CD4-positive, alpha-beta T cell treated with Interferon gamma for 1 hour (primary cell): ENCODE measurements at places on chromosomes 6 and 20.

DNA sequence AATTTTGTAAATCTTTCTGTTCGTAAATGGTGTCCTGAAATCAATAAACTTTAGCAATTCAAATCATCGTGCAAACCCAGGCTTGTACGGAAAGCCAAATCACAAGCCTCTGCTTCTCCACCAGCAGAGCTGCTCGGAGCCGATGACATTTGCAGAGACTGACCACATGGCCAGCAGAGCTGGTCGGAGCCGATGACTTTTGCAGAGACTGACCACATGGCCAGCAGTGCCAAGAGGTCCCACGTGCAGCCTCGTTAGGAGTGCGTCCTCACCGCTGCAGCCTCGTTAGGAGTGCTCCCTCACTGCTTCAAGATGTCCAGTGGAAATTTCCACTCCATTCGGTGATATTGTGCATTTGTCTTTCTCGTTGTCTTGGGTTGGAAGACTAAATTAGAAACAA, 28.5 kb downstream of the SMOC2 start:
- no peak for DNase-seq

DNA sequence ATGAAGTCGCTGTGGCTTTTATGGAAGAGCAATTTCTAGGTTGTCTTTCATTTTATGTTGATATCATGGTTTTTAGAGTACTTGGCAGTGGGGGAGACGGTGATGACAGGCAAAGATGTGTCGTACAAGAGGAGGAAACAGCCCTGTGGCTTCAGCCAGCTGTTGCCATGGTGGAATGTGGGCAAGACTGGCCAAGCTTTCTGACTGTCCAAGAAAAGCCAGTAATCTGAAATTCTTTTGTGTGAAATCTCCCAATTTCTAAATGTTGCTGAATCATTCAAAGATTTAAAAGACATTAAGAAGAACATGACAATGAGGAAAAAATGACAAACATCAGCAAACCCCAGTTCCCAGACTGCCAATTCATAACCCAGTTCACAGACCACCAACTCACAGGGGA, 23.1 kb downstream of the PFDN4 start:
- no peak for DNase-seq

- no peak for DNase-seq
Observed at GRCh38 chr20:61809006-61809770, 256.5 kb downstream of the TAF4 start.

DNA sequence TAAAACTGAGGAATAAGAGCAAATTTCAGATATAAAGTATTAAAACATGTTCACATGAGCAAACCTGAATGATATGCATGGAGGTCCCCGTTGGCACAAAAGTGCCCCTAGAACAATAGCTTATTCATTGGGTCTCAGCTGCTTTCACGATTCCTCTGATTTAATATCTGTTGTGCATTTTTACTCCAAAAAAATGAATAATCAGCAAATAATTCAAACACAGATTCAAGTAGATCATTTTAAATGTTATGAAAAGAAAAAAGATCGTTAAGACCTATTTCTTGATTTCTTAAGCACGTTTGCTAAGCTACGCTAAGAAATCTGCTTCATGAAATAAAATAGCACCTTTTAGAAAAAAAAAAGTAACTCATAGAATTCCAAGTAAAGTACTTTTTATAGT, 21.7 kb downstream of the HUS1B start:
- DNase-seq = no peak

DNA sequence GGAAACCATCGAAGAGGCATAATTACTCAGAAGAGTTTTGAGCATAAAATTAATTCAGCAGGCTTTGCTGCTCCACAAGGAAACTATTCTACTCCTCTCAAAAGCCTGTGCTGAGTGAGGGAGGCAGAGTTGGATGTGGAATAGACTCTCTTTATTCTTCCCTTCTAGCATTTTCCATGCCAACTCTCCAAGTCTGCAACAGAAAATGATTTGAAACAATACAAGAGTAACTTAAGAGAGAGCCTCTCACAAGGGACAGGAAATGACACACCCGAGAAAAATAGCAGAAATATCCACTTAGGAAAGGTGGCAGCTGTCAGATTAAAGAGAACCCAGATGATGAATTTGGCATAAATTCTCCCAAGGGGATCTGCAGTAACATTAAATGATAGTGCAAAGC, 26.3 kb upstream of the LAMP5 start:
- DNase-seq = no peak

GRCh38 chr6:51857134-51857533, 230.3 kb downstream of the PKHD1 start:
- DNase-seq = no peak

- DNase-seq = no peak
Observed at GRCh38 chr20:31695849-31696804, 26.5 kb downstream of the BCL2L1 start.

- DNase-seq = no peak
Observed at GRCh38 chr20:1225263-1225782, 521 bp upstream of the RAD21L1 start.

GRCh38 chr6:166325383-166326042, 16.8 kb downstream of the SFT2D1 start:
- no peak for DNase-seq

DNA sequence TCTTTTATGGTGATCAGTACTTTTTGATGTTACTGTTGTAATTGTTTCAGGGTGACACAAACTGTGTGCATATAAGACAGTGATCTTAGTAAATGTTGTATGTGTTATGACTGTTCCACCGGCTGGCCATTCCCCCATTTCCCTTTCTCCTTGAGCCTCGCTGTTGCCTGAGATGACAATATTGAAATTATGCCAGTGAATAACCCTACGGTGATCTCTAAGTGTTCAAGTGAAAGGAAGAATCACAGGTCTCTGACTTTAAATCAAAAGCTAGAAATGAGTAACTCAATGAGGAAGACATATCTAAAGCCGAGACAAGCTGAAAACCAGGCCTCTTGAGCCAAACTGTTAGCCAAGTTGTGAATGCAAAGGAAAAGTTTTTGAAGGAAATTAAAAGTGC, 32.3 kb downstream of the TULP4 start:
- DNase-seq = no peak
